ENCODE measurements at places on chromosomes 16 and 17. TPM values are rescaled to one million over a fixed set of nuclear protein-coding genes. Genes with fewer than 3 reads are reported as not detected.

- DNase-seq = no peak
Observed at GRCh38 chr16:77591347-77591746, 131.0 kb upstream of the NUDT7 start.

GRCh38 chr16:11151156-11151884 lies 104.7 kb downstream of the SOCS1 start:
- DNase-seq = no peak

DNA sequence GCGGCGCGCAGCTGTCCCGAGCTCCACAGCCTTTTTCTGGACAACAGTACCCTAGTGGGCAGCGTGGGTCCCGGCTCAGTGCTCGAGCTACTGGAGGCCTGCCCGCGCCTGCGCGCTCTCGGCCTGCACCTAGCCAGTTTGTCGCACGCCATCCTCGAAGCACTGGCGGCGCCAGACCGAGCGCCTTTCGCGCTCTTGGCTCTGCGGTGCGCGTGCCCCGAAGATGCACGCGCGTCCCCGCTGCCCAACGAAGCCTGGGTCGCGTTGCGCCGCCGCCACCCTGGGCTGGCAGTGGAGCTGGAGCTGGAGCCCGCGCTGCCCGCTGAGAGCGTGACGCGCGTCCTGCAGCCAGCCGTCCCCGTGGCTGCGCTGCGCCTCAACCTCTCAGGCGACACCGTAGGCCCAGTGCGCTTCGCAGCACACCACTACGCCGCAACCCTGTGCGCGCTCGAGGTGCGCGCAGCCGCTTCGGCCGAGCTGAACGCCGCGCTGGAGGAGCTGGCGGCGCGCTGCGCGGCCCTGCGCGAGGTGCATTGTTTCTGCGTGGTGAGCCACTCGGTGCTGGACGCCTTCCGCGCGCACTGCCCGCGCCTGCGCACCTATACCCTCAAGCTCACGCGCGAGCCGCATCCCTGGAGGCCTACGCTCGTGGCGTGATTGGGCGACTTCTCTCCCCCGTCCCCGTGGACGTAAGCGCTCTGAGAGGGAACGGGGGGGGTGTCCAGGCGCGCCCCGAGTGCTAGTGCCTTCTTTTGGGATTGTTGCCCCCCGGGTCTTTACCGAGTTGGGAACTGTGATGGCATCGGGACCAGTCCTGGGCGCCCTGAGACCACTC lies 1.2 kb upstream of the HSF4 start:
- DNase-seq = no peak

GRCh38 chr16:88669980-88670379 lies 7.1 kb upstream of the MVD start:
- DNase-seq = no peak

GRCh38 chr16:9943121-9943520 lies 239.1 kb downstream of the GRIN2A start:
- no peak for DNase-seq

GRCh38 chr16:50304467-50305440 lies 38.4 kb downstream of the ADCY7 start:
- DNase-seq = no peak

The C17orf67 gene
- total RNA-seq = 1.6 TPM

Data from HT1080 (cell line).